ENCODE measurements at places on chromosomes 16 and 17.

DNA sequence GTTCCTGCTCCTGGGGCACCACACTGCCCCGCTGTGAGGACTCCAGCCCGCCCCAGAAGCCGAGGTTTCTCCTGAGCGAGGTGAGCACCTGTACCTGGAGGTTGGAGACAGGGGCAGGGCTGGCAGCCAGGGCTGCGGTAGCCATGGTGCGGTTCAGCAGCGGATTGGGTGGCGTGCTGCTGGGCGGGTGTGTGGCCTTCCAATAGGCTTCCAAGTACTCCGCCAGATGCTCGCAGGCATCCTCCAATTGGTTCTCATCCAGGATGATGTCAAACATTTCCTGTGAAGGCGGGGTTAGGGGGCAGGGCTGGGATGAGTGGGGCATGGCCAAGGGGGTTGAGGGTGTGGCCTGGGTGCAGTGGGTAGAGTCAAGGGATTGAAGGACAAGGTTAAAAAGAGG is 11.3 kb upstream of the ARL5C start:
- no peak for DNase-seq

GRCh38 chr16:89620406-89620841 is 7.0 kb downstream of the DPEP1 start:
- no peak for DNase-seq

DNA sequence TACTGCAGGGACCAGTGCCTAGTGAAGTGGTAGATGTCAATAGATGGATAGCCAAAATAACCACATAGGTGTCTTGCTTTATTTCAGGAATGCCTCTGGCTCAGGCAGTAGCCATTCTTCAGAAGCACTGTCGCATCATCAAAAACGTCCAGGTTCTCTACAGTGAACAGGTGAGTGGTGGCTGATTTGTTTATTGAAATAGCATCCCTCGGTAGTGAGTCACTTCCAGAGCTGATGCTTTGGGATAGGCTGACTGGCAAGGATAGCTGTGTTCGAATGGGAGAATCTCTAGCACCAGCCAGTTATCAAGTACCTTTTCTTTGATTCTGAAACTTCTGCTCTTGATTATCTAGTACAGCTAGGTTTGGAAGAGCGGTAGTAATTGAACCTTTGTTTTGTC is 10.3 kb downstream of the PHAF1 start:
- DNase-seq: no peak

GRCh38 chr17:50627782-50628601 is 6.7 kb upstream of the ABCC3 start:
- no peak for DNase-seq

- peak; percentile 10 for DNase-seq
Measured at GRCh38 chr16:55955845-55956244, 80.7 kb upstream of the CES5A start.

DNA sequence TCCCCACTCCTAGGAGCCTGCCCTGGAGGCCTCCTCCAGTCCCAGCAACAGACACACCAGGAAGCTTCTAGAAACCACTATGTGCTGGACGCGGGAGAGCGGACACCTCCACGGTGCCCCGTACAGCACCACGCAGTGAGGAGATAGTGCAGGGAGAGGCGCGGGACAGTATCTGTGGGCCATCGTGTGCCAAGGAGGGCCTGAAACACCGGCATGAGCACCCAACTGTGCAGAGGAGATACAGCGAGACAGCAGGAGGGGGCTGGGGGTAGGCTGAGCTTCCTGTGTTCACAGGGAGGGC is 57.7 kb downstream of the ZNF778 start:
- DNase-seq: no peak

DNA sequence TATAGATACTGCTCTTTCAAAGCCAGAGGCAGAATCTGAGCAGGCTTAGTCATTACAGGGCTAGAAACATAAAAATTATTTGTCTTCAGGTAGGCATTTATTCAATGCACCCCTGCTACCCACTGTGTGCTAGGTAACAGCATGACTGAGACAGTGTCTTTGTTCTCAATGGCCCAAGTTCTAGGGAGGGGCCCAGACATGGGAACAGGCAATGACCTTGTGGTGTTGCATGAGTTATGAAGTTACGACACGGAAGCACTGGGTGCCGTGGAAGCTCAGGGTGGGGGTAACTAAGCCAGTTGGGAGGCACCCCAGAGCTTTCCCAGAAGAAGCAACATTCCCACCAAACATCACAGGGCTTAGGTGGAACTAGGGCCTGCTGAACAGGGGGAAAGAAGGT is 87.0 kb downstream of the CPPED1 start:
- DNase-seq: no peak

GRCh38 chr16:7423434-7424044 is 90.9 kb downstream of the RBFOX1 start:
- DNase-seq: no peak

All from NCI-H446 treated with DMSO at 0.1 percent for 48 hours (cell line).